ENCODE measurements at places on chromosomes 1 and 21. TPM values are rescaled to one million over a fixed set of nuclear protein-coding genes. Genes with fewer than 3 reads are reported as not detected.

Gene LCE2A
- polyA plus RNA-seq: not detected

Gene TFB2M
- 12.7 TPM for polyA plus RNA-seq

Gene SYT11
- polyA plus RNA-seq: 16.8 TPM

Gene WNT4
- 2.3 TPM for polyA plus RNA-seq

Gene TMIGD3
- 0.63 TPM for polyA plus RNA-seq

Gene FNBP1L
- 64.1 TPM for polyA plus RNA-seq

Gene F11R
- 15.9 TPM for polyA plus RNA-seq

Gene ZNF648
- 0.13 TPM for polyA plus RNA-seq

Gene SLC19A2
- 11.2 TPM for polyA plus RNA-seq

Gene FABP3
- polyA plus RNA-seq: 173 TPM

DNA sequence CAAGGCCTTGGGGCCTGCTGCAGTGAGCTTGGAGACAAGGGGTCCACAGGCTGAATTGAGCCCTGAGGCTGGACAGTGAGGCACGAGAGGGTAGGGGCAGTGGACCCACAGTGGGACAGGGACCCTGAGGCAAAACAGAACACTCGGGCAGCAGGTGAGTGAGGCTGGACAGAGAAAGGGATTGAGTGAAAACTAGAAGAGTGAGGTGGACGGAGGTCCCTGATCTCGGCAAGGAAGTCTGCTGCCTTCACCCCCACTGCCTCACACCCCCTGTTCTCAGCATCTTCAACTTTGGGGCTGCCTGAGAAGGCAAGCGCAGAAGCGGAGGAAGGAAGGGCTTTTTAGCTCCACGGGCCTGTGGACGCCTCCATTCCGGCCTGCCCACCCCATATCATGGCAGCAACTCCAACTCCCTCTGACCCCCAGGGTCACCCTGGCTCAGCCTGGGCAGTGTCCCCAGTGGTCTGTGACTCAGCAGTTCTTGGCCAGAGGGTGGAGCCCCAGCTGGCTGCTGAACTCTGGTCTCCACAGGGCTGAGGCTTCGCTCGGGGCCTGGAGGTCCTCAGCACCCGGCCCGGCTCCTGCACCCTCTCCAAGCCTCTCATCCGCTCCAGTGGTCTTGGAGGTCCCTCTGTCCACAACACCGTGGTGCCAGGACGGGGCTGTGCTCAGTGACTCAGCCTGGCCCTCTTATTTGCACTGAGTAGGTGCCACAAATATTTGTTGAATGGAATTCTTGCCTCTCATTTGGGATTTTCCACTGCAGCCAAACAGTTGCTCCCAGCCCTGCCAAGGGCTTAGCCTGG lies 60.0 kb upstream of the EPS8L3 start:
- DNase-seq: no peak

GRCh38 chr21:40567501-40567900 lies 279.5 kb downstream of the DSCAM start:
- no peak for DNase-seq

DNA sequence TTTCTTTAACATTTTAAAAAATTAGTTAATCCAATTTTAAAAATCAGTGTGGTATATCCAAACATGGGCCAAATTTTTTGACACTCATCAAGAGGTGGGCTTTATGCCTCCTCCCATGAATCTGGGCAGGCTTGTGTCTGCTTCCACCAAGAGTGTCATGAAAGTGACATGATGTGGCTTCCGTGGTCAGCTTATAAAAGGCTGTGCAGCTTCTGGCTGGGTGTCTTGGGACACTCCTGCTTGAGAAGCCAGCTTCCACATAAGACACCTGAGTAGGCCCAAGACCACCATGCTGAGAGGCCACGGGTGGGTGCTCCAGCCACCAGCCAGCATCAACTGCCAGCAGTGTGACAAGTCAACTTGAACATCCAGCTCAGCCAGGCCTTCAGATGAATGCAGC lies 74.3 kb upstream of the RUNX3 start:
- no peak for DNase-seq

GRCh38 chr1:116508984-116509980 lies 61.5 kb downstream of the CD58 start:
- no peak for DNase-seq

GRCh38 chr21:35045542-35046262 lies 3.4 kb downstream of the RUNX1 start:
- no peak for DNase-seq

- DNase-seq: peak; percentile 14
Observed at GRCh38 chr1:29202053-29202452, 20.4 kb upstream of the SRSF4 start.

GRCh38 chr1:145720878-145721671 lies 1.8 kb downstream of the CD160 start:
- peak; percentile 56 for DNase-seq

DNA sequence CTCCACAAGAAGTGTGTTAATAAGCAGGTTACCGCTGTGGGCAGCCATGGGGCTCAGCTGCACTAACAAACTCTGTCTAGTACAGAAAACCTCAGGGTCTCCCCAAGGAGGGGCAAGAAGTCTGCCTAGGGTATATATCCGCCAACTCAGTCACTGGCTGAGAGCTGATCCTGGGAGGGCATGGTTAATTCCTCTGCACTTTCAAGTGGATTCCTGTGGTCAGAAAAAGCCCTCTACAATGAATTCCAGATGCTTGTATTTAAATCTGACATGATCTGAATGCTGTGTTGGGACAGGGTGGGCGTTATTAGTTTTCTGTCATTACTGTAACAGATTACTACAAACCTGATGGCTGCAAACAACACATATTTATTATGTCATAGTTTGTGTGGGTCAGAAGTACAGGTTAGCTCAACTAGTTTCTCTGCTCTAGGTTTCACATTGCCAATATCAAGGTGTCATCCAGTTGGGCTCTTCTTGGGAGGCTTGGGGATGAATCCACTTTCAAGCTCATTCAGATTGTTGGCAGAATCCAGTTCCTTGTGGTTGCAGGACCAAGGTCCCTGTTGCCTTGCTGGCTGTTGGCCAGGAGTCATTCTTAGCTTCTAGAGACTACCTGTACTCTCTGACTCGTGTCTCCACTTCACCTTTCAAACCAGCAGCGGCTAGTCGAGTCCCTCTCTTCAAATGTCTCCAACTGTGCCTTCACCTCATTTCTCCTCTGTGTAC lies 8.0 kb upstream of the SELE start:
- DNase-seq: no peak

DNA sequence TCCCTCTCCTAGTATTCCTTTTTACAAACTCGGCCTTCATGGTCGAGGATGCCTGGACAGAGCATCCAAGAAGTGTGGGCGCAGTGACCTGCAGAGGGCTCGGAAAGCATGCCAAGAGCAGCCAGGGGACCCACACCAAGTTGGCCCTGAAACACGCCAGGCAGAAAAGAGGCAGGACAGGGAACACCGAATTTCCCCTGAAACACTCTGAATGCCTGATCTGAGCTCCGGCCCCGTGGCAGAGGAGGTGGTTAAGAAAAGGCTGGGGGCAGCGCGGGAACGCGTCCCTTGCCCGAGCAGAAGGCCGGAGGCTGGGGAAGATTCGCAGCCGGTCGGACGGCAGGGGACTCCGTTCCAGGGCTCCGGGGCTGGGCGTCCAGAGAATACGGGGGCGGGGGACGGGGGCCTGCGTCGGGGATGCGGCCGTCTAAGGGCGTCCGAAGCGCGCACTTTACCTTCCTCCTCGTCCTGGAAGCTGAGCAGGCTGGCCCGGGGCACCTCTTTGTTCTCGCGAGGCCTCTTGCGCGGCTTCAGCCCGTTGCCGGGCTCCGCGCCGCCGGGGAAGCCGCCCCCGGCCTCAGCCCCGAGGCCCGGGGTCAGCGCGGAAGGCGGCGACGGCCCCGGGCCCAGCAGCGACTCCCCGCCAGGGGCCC lies 558 bp downstream of the PAXBP1 start:
- peak; percentile 49 for DNase-seq

GRCh38 chr1:117653732-117654492 lies 48.1 kb downstream of the TENT5C start:
- DNase-seq: no peak

GRCh38 chr1:218397752-218398339 lies 52.7 kb downstream of the TGFB2 start:
- no peak for DNase-seq

DNA sequence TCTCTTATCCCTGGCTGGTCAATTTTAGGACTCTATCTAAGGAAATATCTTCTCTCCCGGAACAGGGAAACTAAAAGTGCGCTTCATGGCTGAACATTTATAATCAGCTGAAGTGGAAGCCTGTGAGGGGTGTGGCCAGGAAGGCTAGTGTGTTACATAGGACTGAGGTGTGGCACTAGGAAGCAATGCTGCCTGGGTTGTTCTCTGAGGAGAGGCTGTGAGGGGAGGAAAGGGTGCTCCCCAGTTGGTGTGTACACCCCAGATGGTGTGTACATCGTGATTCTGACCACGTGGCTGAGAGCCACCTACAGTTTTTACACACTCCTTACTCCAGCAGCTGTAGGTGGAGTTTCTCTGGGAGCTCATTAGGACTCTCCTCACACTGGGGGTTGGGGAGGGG lies 16.3 kb downstream of the NTPCR start:
- DNase-seq: no peak
